Neural progenitor cell (in vitro differentiated cells): ENCODE measurements at places on chromosomes 13 and 19.

DNA sequence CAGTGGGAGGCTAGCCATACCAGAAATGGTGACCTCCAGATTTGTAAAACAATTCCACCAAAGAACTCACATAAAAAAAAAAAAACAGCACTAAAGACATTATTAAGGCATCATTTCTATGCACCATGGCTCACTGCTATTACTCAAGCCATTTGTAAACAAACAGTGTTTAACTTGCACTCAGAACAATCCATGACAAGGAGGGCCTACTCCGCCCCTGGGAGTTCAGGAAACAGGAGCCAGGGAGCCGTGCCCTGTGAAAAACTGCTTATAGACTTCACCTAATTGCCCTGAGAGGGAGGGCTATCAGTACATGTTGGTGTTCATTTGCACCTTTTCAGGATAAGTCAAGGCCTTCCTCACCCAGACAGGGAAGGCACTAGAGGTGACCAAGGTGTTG is 103.2 kb downstream of the ZNF429 start:
- H3K4me3 ChIP-seq: no peak overlapping the region
- H3K4me1 ChIP-seq: peaks cover 8% of the 10 kb centered on the region
- H3K27me3 ChIP-seq: no peaks in the 10 kb centered on the region
- DNase-seq: no peak
- H3K36me3 ChIP-seq: no peaks in the 10 kb centered on the region

- no peak for DNase-seq
- H3K27ac ChIP-seq: no peak overlapping the region
- no peaks in the 10 kb centered on the region for H3K4me1 ChIP-seq
- H3K4me3 ChIP-seq: no peak overlapping the region
- no peaks in the 10 kb centered on the region for H3K36me3 ChIP-seq
These were observed 63.1 kb upstream of the FRY start for GRCh38 chr13:31968473-31968872.

DNA sequence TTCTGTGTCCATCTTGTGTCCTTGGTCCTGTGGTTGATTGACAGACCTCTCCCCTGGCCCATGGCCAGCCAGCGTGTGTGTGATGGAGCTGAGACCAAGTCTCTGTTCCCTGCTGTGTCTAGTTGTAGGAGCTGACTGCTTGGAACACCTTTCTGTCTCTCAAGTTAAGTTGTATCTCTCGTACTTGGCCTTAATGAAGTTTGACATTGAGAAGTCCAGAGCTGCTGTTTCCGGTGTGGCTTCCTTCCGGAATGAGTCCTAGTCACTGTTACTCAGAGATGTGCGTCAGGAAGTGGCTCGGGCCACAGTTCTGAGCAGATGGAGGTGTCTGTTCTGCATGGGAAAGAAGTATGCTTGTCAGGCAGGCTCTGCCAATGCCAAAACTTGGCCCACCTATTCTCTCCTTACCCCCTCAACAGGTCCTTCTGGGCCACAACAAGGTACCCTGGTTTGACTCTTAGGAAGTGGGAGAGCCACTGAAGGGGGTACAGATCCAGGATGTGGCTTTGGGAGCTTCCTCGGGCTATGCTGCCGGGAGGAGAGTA is 54.3 kb downstream of the GATAD2A start:
- H3K36me3 ChIP-seq: no peaks in the 10 kb centered on the region
- H3K27ac ChIP-seq: no peak overlapping the region
- no peak overlapping the region for H3K4me3 ChIP-seq
- H3K27me3 ChIP-seq: no peaks in the 10 kb centered on the region
- no peak for DNase-seq

DNA sequence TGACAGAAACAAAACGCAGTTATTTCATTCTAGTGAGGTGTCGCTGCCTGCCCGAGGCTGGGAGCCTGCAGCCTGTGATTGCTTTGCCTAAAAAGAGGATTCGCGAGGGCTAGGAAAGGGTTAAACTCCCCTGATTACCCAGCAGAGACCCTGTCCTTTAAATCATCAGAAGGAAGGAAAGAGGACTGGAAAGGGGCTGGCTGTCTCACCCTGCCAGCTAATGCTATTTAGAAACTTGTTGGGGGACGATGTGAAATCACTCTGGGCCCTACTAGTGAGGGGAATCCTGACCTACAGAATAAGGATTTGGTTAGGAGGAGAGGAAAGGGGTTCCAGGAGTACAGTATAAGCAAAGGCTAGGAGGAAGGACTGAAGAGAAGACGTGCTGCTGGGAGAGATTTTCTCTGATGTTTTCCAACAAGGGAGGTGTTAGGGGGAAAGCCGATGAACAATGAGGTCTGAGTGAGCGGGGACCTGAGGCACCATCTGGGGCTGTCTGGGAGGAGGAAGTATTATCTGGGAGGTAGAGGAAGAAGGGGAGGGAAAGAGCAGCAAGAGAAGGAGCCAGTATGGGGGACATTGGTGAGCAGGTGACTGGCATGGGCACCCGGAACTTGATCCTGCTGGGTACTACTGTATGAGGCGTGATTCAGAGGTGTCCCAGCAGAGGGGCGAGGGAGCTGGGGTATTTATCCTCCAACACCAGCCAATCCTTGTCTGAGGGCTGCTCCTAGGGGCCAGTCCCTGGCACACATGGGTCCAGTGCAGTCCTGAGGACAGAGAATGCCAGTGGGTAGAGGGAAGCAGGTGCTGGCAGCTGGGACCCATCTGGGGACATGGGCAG is 55.7 kb upstream of the PTPRS start:
- H3K27me3 ChIP-seq: peaks cover 8% of the 10 kb centered on the region
- no peaks in the 10 kb centered on the region for H3K36me3 ChIP-seq
- peak; percentile 65 for DNase-seq
- H3K4me3 ChIP-seq: peak overlapping the region; percentile 26
- peak overlapping the region; percentile 80 for H3K27ac ChIP-seq

DNA sequence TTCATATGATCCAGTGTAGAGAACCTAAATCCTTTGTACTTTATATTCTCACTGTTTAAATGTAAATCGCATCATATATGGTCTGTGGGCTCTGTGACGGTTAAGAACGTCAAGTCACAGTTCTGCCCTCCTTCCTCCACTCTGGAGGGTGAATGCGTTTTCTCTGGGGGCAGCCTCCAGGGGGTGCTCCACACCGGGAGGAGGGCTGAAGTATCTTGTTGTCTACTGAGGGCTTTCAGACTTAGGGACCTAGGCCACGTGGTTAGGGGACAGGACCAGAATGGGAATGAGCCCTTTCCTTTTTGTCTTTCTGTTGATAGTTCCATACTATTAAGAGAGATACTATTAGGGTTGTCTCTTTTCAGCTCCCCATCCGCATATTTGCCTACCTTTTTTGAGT is 504.9 kb downstream of the FGF9 start:
- no peaks in the 10 kb centered on the region for H3K4me1 ChIP-seq
- no peaks in the 10 kb centered on the region for H3K36me3 ChIP-seq
- DNase-seq: no peak
- no peak overlapping the region for H3K4me3 ChIP-seq
- no peaks in the 10 kb centered on the region for H3K27me3 ChIP-seq

DNA sequence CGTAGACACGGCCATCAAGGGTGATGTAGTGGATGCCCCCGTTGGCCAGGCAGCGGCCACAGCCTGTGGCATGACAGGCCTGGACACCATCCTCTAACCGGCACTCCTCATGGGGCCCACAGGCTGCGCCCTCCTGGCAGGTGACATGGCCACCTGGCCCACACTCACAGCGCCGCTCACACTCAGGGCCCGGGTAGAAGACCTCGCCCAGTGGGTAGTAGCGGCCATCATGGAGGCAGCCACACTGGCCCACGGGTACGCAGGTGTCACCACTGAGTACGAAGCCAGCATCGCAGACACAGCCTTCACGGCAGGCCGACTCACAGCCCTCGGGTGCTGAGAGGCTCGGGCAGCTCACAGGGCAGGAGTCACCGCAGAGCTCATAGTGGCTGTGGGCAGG is 27.2 kb upstream of the FBL start:
- no peak overlapping the region for H3K27ac ChIP-seq
- no peaks in the 10 kb centered on the region for H3K27me3 ChIP-seq
- DNase-seq: no peak
- no peak overlapping the region for H3K4me3 ChIP-seq
- peaks cover 8% of the 10 kb centered on the region for H3K4me1 ChIP-seq
- H3K36me3 ChIP-seq: no peaks in the 10 kb centered on the region
